ENCODE measurements at places on chromosomes 7 and 10.

DNA sequence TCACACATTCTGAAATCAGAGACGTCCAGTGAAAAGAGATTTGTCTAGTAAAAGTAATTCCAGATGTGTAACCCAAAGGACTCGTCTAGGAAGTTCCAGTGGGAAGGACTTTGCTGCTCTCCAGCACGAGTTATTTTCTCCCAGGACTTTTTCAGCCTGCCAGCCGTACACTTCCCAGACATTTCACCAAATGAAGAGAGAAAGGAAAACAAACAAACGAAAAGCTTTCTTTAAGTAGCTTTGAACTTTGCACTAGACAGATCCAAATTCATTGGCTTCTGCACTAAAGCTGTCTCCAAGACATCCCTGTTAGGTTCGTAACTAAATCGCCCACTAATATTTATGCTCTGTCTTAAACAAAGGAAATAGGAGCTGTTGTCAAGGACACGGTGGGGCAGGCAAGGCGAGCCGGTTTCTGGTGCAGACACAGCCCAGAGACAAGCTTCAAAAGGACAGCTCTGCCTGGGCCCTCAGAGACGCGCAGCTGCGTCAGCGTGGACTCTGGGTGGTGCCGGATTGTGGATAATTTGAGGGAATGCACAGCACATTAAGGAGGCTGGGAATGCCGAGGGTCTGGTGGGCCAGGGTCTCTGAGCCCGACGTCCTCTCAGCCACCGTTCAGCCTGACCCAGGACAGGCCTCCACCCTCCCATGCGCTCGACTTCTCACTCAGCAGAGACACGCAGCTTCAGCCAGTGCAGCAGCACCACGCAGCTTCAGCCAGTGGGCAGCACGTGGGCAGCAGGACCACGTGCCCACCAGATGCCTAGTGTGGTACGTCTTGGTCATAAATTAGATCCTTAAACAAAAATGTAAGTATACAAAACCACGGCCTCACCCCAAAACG is 64.1 kb upstream of the INSIG1 start:
- no peak for DNase-seq

DNA sequence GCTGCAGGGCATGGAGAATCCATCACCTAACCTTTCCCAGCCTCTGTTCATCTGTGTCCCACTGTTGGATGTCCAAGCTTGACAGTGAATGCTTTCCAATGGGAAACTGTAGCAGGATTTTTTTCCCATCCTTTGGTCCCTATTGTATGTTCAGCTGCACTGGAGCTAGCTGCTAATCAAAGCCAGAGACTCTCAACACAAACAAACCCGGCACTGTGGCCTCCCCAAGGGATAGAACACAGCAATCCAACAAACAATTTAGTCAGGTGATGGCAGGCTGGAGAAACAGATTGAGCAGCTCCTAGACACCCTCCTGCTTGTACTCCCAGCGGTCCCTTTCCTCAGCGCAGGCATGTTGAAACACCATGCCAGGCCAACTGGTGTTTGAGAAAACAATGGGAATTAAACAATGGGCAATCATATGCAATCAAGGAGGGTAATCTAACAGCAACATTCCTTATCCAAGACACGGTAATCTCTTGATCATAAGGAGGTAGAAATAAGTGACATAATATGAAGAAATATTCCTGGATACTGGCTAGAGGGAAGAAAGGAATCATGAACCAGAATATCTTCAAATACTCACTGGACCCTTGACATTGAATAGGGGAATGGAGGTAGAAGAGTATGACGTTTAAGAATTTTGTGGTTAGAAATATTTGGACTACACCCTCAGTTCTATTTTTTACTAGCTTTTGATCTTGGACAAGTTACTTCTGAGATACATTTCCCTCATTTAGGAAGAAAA is 15.0 kb downstream of the PTN start:
- no peak for DNase-seq

DNA sequence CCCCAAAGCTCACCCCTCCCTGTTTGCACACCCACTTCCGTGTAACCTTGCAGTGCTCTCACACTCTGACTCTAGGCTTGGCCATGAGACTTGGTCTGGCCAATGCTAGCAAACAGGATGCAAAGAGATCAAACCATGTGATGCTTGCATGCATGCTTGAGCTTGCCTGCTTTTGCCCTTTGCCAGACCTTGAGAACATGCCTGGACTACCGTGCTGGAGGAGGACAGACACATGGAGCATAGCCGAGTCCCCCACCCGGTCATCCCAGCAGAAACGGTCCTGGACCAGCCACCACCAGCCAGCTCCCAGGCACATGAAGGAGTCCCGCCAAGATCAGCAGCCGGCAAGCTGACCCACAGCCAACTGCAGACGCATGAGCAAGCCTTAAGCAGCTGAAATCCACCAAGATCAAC is 23.4 kb downstream of the PYROXD2 start:
- no peak for DNase-seq

DNA sequence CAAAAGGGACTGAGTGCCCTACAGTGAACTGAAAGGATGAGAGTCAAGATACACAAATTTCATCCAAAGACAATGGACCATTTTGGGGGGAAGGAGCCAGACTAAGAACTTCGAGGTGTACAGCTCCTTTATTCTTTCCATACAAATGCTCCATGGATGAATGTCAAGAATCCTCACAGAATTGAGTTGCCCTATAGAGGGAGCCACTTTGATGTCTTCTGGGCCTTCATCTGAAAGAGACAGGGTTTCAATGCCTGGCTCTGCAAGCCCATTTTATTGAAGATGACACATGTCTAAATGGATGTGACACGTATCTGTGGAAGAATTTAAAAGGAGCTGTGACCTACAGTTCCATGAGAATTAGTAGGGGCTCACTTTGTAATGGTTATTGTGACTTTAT is 32.0 kb upstream of the NRG3 start:
- DNase-seq = no peak

- DNase-seq = no peak
Observed at GRCh38 chr7:100099452-100099851, 1.7 kb downstream of the MCM7 start.

DNA sequence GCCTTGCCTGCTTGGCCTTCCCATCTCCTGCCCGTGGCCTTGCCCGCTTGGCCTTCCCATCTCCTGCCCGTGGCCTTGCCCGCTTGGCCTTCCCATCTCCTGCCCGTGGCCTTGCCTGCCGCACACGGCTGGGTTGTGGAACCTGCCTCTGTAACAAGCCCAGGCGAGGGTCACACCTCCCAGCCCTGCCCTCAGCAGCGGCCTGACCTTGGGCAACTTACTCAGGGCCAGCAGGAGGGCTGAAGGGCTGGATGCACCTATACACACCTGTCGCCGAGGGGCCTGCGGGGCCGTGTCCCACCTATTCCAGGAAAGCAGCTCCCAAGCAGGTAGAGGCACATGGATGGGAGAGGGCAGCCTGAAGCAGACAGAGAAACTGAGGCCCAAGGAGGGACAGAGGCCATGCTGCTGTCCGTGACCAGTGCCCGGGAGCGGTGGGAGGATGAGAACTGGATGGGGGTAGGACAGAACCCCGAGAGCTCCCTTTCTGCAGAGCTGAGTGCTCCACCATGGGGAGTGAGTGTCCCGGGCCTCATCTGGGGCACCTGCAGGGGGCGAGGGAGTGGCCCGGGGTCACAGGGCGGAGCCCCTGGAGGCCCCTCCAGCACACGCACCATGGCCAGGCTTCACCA is 277.6 kb downstream of the ELFN1 start:
- no peak for DNase-seq

DNA sequence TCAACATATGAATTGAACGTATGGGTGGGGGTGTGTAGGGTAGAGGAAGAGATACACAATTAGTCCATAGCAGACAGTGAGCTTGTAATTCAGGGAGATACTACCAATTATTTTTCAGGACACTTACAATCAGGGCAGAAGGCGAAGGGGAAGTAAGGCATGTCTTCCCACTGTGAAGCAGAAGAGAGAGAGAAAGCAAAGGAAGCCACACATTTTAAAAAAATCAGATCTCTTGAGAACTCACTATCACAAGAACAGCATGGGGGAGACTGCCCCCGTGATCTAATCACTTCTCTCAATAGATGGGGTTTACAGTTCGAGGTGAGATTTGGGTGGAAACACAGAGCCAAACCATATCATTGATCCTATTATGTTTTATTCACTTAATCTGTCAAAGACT is 116.4 kb upstream of the RPA3 start:
- DNase-seq = no peak

- DNase-seq = no peak
Observed at GRCh38 chr7:41592794-41593193, 110.1 kb downstream of the INHBA start.
